Activated CD8-positive, alpha-beta memory T cell treated with anti-CD3 and anti-CD28 coated beads for 1 hour (primary cell): ENCODE measurements at places on chromosomes 1 and 21.

GRCh38 chr1:31679676-31680230 is 24.1 kb downstream of the COL16A1 start:
- DNase-seq, result no peak

DNA sequence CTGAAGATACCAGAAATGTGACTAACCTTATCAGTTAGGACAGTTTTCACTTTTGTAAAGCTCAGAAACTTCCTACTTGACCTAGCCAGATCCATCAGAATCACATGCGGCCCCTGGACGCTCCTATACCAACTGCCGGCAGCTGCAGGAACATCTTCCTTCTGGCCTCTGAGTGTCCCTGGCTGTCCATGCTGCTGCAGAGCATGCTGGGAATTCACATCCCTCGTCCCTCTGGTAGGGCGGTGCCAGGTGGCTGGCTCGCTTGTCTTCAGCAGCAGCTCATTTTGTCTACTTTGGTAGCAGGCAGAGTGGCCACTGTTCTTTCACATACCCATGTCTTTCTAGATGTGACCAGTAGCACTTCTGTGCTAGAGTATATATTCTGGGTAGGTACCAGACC is 34.4 kb downstream of the HHAT start:
- DNase-seq, result no peak

DNA sequence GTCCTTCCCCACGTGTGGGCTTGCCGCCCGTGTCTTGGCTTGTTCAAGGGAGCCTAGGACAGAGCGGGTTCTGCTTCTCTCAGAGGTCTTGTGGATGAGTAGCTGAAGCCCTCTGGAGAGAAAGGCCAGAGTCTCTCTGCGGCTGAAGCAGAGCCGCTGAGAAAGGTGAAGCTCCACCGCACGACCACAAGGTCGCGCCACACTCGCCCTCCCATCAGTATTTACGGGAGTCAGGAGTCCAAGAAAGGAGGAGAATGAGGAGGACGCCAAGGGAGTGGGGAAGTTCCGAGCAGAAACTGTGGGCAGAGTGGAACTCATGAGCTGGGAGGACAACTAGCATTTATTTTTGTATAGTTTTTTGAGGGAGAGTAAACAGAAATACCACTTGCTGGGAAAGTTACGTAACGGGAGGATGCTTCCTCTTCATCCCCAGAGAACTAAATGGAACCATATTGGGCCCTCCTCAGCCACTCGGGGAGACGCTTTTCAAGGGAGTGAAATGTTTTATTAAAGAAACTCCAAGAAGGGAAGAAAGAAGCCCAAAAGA is 51.6 kb upstream of the HAO2 start:
- no peak for DNase-seq

DNA sequence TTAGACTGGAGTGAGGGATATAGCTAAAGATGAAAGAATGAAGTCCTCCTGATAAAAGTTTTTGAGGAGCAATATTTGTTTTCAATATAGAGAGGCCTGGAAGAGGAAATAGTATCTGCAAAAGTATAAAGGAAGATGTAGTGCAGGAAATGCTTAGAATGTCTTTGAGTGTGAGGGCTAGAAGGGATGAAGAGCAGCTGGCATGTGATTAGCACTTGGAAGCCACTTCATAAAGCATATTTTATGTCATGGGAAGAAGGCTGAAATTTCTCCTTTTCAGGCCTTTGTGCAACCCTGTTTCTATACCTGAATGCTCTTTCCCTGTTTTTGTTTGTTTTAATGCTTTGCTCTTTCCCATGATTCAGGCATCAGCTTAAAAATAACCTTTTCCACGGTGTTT is 323.3 kb upstream of the DEPDC1 start:
- DNase-seq, result no peak

GRCh38 chr1:221331273-221332183 is 410.4 kb downstream of the DUSP10 start:
- no peak for DNase-seq

GRCh38 chr21:31698461-31698860 is 33.5 kb downstream of the SCAF4 start:
- no peak for DNase-seq

DNA sequence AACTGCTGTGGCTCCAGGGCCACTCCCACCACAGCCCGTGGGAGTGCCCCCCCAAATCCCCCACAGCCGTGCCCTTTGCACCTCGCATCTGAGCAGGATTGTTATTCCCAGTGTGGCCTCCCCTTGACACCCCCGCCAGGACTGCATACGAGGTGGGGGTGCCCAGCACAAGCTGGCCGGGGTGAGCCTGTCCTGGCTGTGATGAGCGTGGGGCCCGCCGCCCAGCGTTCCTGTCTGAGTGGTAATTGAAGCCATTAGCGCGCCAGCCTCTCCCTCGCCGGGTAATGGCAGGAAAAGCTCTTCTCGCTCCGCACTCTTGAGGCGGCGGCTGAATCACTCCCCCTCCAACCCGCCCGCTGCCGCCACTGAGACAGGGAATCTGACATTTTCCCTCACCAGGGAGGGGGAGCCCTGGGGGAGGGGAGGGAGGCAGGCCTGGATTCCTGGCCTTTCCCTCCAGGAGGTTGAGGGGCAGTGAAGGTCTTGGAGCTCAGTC is 27.7 kb downstream of the PTPRF start:
- no peak for DNase-seq
